ENCODE measurements at places on chromosomes 4 and X. TPM values are rescaled to one million over a fixed set of nuclear protein-coding genes. Genes with fewer than 3 reads are reported as not detected.

Gene SUPT20HL1
- not detected for total RNA-seq

Gene DTHD1
- 0.94 TPM for total RNA-seq

Gene BEX4
- total RNA-seq = 98.1 TPM

Gene PIM2
- total RNA-seq = 10.6 TPM

Gene CYLC1
- total RNA-seq = 0.31 TPM

Gene DOK7
- not detected for total RNA-seq

Gene TMEM156
- 0.31 TPM for total RNA-seq

Gene GAGE12E
- not detected for total RNA-seq

Gene MAGEA2
- total RNA-seq = not detected

Gene SLC9B1
- 10.8 TPM for total RNA-seq

Gene UGT2B11
- not detected for total RNA-seq

Gene MAGEE1
- total RNA-seq = 12.6 TPM

Gene ADGRG4
- not detected for total RNA-seq

Gene FAM47C
- not detected for total RNA-seq

Gene PAGE1
- not detected for total RNA-seq

Gene MAGEC1
- total RNA-seq = not detected

Gene SSX4B
- not detected for total RNA-seq

Gene RXFP1
- total RNA-seq = 6.2 TPM

Gene MAGEA9B
- total RNA-seq = not detected

Gene TBC1D8B
- total RNA-seq = 0.78 TPM

Gene KLHL4
- 50.1 TPM for total RNA-seq

Gene L1CAM
- total RNA-seq = 98.1 TPM

All from occipital lobe (tissue), 3 donors.